ENCODE measurements at places on chromosomes 7 and 10.

DNA sequence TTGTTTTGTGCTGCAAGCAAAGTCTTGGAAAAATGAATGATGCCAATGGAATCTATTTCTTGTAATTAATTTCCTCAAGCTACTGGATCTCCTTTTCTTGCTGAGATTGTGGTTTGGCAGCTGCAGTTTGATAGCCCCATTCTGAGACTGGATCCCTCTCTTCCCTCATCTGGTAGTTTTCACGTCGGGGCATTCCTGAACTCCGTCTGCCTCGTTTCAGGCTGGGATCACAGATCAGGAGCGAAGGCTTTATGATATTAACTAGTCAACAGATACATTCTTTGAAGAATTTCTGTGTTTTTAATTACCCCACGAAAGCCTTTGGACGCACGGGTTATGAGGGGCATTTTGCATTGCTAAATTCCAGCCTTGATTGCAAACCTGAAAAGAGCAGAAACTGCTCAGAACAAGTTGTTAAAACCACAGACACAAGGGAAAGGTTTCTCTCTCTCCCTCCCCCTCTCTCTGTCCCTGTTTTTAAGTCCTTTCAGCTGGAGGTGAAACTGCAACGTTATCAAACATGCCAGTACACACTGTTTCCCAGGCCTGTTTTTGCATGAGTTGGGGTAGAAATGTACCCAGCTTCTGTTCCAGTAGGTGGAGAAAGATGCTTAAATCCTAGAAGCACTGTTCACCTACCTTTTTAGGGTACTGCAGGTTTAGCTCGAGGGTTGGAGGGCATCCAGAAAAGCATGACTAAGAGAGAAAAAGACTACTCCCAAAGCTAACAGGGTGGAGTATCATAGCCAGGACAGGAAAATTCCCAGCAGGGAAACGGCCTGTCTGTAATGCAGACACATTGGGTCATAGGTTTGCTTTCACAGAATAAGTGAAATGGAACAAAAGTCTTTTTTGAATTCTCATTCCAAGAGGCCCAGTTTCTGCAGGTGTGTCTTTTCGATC is 124.3 kb downstream of the CUX1 start:
- peak; percentile 94 for DNase-seq

GRCh38 chr7:33601101-33601500 is 304.2 kb upstream of the BMPER start:
- DNase-seq = no peak

GRCh38 chr7:116451957-116452729 is 47.4 kb upstream of the CAV2 start:
- DNase-seq = no peak

GRCh38 chr7:80139236-80139635 is 4.6 kb downstream of the GNAI1 start:
- no peak for DNase-seq

GRCh38 chr7:99791021-99791420 is 7.0 kb upstream of the CYP3A4 start:
- peak; percentile 58 for DNase-seq

GRCh38 chr7:18962031-18962430 is 155.4 kb downstream of the TWIST1 start:
- no peak for DNase-seq

- peak; percentile 71 for DNase-seq
Measured at GRCh38 chr7:117837841-117838240, 35.4 kb downstream of the CTTNBP2 start.

- DNase-seq = peak; percentile 64
Measured at GRCh38 chr7:80779456-80779855, 139.4 kb downstream of the SEMA3C start.

- no peak for DNase-seq
Measured at GRCh38 chr7:132257253-132257652, 319.0 kb downstream of the PLXNA4 start.

GRCh38 chr10:113030453-113030852 is 80.4 kb downstream of the TCF7L2 start:
- peak; percentile 53 for DNase-seq

- peak; percentile 60 for DNase-seq
Measured at GRCh38 chr10:21144047-21144446, 246.9 kb upstream of the NEBL start.

DNA sequence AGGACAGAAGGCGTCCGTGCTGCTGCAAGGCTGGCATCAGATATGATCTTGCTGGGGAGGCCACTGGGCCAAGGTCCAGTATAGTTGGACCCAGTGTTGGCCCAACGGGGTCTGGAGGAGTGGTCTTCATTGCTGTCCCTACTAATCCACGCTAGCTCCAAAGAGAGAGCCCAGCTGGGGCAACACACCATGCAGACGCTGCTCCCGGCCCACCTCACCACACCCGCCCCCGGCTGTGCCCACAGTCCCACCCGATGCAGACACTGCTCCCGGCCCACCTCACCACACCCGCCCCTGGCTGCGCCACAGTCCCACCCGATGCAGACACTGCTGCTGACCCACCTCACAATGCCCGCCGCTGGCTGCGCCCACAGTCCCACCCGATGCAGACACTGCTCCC is 121.5 kb downstream of the VIPR2 start:
- DNase-seq = no peak

- DNase-seq = peak; percentile 95
Measured at GRCh38 chr10:125263551-125263950, 103.2 kb upstream of the CTBP2 start.

- DNase-seq = no peak
Measured at GRCh38 chr10:131949041-131949862, 32.5 kb downstream of the BNIP3 start.
